ENCODE measurements at places on chromosomes 7 and 10.

DNA sequence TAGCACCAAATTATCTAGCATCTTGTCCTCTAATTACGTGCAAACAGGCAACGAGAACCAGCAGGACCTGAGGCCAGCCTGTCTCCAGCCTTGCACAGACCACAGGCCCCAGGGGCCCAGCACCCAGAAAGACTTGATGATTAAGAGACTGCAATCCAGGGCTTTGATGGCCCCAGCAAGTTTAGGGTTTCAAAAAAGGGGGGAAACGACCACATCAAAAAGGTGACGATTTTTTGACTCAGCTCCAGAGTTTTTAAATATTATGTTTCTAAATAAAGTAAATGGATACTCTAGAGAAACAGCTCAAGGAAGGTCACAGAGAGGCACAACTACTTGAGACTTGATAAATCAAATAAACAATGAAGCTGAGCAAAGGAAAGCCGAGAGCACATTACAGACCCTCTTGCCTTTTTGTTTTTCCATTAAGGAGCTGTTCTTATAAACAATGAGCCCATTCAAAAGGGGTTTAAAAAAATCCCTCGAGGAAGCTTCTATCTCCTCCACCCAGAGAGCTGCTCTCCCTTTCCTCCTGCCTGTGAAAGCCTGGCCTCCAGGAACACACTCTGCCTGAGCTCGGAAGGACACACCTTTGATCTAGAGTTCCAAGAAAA is 44.1 kb downstream of the GLI3 start:
- no peak for DNase-seq

DNA sequence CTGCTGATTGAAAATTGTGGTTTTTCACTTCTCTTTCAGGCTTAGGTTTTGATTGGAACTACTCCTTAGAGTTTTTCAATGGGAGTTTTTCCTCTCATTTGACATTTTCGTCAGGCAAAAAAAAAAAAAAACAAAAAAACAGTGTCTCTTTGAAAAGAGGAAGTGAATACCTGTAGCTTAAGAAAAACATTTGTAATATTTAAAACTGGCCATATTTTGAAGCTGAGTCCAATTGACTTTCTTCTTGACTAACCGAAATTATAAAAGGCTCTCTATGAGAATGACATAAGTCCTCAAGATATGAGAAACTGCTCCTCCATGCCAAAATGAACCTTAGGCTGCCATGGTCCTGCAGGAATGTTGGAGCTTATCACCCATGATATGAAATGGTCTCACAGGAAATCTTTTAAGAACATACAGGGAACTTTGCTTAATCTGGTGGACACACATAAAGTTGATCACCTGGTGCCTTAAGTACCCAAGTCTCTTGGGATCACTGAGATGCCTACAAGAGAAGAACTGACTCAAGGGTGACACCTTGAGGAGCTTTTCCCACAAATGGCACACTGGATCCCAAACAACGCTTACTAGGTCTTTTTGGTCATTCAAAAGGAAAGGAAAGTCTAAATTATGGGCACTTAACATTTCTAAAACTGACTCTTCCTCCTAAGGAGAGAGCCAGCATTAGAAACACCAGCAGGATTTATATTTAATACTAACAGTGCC is 263.4 kb downstream of the CDC14C start:
- DNase-seq: no peak

GRCh38 chr10:93235686-93236085 is 162.0 kb downstream of the CYP26A1 start:
- DNase-seq: no peak

GRCh38 chr10:76899490-76899889 is 738.1 kb downstream of the KCNMA1 start:
- DNase-seq: no peak

DNA sequence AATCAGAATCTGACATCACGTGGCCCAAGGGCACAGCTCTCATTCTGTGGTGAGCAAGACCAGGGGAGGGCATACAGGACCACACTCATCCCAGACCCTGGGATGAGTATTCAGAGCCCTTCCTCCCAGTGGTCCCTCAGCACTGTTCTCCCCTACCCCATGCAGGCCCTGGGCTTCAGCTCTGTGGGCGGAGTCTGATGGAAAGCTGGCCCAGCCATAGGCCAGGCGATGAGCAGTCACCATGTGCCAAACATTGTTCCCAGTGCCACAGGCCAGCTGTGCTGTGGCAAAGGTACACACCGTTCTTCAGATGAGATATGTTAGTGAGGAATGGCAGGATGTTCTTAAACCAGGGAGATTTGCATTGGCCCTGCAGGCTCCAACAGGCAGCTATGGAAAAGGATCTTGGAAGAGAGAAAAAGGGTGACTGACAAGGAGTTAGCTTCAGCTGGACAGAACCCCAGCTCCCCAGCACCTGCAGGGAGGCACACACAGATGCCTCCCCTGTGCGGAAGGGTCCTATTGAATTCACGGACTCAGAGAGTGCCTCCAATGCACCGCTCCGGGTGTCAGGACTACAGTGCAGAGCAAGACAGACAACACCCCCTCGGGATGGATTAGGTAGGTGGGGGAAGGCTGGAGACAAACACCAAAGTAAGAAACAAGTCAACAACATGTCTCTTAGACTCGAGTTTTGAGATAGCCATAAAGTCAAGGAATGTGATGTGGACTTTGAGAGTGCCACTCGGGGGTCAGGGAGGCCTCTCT is 596.0 kb upstream of the MGMT start:
- DNase-seq: no peak

Measured in NCI-H1092 (cell line).